A549 (cell line): ENCODE measurements at places on chromosomes 11 and 22. TPM values are rescaled to one million over a fixed set of nuclear protein-coding genes. Genes with fewer than 3 reads are reported as not detected.
A peak's percentile ranks its signal among the peaks of the same experiment; 100 is the strongest.

DNA sequence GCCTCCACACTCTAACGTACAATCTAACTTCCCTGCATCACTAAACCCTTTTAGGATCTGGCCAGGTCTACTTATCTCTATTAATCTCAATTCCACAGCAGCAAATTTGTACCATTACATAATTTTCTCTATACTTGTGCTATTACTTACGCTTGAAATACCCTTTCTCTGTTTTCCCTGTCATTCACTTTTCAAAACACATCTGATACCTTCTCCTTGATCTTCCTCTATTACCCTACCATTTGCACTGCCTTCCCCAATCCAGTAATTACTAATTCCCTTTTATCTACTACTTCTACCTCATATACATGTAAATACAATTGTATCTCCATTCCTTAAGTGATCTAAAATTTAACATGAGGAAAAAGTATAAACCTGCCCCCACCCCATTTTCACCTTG, 14.0 kb downstream of the CHORDC1 start:
- no peak for DNase-seq

- no peak for DNase-seq
These were observed 3.6 kb downstream of the POLDIP3 start for GRCh38 chr22:42611051-42611450.

GRCh38 chr22:39350757-39351688, 1.2 kb downstream of the SYNGR1 start:
- no peak for DNase-seq

- no peak for DNase-seq
These were observed 66.9 kb downstream of the APOL1 start for GRCh38 chr22:36319595-36320497.

DNA sequence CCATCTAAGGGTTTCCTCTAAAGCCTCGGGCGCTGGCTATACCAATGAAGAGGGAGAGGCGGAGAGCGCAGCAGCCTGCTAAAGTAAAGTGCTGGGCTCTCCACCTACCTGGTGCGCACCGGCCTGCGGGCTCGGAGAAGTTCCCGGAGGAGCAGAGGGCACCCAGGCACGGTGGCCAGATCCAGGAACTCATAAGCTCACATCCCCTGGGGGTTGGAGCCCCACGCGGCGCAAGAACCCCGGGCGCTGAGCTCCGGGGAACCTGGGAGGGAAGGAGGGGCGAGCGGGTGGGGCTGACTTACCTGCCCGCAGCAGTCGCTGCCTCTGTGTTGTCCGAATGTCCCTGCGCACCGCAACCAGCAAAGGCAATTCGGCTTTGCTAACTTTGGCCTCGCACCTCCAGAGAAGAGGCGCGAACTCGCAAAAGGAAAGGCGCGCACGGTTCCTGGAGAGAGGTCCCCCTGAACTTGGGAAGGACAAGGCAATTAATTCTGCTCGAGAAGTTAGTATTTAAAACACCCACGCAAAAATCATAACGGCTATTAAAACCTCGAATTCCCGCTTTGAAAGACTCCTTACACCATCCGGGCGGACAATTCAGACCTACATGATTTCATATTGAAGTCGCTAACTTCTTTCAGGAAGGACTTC, 127.6 kb upstream of the C11orf58 start:
- no peak for DNase-seq

DNA sequence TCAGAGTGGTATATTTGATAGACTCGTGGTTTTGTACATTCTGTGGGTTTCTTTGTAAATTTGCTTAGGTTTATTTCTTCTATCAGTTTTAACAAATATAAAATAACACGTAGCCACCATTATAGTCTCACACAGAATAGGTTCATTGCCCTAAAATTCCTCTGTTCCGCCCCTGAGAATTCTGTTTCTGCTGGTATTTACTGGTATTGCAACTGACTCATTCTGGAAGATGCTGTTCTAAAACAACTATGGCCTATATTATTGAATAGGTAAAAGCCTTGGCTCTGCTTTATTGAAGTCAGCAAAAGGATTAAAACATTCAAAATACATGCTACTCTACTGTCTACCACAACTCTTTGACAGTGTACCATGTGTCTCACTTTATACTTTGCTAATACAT, 119.1 kb upstream of the CHORDC1 start:
- DNase-seq: no peak

GRCh38 chr22:49693416-49693815, 134.3 kb downstream of the BRD1 start:
- DNase-seq: no peak

GRCh38 chr22:45585946-45586540, 83.4 kb downstream of the FBLN1 start:
- DNase-seq: no peak

- DNase-seq: no peak
These were observed 4.8 kb downstream of the TIMP3 start for GRCh38 chr22:32806296-32806695.

DNA sequence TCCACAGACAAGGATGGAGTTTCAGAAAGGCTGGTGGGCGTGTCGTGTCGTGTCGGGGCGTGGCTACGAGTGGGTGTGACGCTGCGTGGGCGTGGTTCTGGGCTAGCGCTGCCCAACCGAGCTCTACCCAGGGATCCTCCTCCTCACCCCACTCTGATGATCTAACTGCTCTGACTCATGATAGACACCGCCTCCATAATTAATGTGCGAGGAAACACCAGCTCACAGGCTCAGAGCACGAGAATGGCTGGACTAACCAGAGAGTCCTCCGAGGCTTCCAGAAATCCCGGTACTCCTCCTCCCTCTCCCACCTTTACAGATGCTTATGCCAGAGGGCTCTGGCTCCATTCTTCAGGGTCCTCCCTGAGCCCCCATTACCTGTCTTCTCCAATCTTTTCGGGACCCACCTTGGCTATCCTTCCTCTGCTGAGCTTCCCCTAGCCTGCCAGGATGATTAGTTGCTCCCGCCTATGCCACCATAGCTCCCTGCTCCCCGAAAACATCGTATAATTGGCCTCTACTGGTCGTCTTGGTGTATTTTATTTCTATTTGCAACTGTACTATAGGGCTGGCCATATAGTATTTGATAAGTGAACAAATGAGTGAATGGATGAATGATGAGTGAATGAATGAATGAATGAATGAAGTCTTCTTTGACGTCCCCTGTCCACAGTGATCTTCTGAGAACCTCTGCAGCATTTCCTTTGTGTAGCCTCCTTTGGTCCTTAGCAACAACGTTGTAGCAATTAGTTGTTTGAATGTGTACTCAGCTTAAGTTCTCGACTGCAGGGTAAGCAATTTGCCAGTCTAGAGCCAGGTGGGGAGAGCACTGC, 21.7 kb downstream of the TMPRSS13 start:
- DNase-seq: peak; percentile 83

DNA sequence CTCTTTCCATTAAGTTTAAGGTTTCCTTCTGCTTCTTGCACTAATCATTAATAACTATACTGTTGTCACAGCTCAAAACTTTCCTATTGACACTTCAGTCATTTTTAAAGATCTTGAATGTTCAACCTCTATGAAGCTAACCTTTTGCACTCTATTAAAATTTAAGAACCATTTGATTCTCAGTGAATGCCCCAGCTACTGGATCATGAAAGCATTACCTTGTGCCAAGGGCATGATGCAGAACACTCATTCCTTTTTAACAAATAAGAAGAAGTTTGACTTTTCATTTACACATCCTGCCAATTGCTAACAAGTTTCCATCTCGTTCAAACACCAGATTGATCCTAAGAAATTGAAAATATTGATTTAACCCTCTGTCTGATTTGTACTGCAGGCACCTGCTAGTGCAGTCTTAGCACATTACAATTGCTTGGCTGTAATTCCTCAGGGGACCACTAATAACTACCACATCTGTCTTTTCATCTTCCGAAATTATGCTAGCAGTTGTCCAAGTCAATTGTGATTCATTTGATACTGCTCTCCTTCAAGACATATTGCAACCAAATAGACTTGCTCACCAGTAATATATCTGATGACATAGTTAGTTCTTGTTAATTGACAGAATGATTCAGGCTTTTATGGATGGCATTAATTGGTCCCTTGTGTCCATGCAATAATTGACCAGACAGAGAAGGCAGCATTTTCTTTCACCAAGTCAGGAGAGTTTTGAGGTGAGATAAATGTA, 158.4 kb downstream of the TEAD1 start:
- DNase-seq: no peak

- DNase-seq: no peak
These were observed 3.7 kb downstream of the F2 start for GRCh38 chr11:46722566-46723358.

DNA sequence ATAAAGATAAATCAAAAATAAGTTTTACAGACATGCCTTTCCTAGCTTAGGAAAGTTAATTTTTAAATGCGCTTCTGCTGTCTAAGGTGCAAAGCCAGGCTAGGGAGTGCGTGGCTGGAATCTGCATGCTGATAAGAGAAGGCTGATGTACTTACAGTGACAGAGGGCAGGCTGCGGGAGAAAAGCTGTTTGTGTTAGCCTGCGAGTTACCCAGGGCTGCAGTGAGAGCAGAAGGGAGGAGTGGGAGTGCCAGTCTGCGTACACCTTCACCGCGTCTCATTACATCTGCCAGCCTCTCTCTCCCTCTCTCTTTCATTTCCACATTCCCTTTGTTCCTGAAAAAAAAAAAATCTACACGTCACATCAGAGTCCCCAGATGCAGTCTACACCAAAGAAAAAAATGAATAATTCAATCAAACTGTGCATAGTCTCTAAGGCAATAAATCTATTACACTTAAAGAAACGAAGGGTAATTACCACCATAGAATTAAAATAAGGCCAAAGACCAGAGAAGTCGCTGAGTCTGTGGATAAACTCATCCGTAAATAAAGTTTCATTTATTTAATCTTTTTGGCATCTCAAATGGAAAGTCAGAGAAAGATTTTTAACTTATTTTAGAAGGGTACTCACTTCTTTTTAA, 126.4 kb upstream of the C11orf58 start:
- no peak for DNase-seq

- no peak for DNase-seq
These were observed 67.5 kb downstream of the TEAD1 start for GRCh38 chr11:12741671-12742216.

DNA sequence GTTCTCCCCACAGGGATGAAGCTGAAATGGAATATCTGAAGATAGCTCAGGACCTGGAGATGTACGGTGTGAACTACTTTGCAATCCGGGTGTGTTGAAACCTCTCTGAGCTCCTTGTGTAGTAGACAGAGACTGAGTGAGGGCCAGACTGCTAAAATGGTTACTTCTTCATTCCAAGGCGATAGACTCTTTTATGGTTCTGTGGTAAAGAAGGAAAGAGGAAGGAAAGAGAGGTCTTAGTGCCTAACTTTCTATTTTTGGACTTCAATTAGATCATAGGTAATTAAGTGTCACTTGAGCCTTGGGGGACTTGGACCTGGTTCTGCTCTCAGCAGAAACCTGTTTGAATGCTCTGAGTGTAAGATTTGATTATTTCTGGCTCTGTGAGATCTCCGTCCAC, 54.7 kb downstream of the NF2 start:
- no peak for DNase-seq

DNA sequence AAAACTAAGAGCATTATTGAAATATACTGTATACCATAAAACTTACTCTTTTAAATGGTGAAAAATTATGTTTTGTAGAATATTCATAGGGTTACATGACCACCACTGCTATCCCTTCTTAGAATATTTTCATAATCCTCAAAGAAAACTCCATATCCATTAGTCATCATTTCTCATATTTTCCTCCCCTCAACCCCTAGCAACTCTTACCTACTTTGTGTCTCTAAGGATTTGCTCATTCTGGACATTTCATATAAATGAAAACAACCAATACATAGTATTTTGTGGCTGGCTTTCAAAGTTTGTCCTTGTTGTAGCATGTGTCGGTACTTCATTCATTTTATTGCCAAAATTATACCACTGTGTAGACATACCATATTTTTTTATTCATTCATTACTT, 863.8 kb downstream of the KCNA4 start:
- no peak for DNase-seq

DNA sequence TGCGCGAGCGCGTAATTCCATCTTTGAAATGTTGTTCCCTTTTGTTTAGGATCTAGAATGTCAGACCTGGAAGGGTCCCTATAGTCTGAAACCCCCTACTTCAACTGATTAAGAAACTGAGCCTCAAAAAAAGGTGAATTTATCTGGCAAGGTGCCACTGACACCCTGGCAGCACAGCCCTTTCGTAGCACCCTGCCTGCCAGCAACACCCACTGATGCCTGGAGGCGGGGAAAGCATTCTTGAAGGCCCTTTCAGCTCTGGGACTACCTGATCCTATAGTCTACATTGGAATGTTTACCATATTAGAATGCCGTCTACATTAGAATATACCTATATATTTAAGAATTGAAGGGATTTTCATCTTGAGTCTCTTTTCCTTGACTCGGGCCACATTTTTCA, 542.3 kb downstream of the BUD13 start:
- no peak for DNase-seq

DNA sequence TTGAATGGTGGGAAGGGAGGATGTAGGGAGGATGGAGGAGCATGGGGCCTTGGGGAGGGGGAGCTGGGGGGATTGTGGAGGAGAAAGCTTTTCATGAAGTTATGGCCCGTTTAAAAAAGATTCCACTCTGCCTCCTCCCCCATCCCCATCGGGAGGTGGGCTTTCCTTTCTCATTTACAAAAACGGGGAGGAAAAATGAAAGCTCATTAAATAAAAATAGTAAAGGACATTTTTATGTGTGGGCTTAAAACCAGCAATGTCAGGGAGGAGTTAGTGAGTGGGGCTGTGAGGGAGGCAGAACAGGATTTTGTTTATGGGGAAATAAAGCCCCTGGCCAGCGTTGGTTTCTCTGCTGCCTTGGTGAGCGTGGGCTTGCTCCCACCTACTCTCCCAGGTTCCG, 83.2 kb downstream of the ZBTB16 start:
- DNase-seq: no peak

- DNase-seq: peak; percentile 88
These were observed 734 bp downstream of the PPP1R14B start for GRCh38 chr11:64245797-64246620.

GRCh38 chr11:12717851-12718291, 43.6 kb downstream of the TEAD1 start:
- DNase-seq: no peak

- DNase-seq: peak; percentile 49
These were observed 19.2 kb downstream of the NPTXR start for GRCh38 chr22:38824585-38824984.

DNA sequence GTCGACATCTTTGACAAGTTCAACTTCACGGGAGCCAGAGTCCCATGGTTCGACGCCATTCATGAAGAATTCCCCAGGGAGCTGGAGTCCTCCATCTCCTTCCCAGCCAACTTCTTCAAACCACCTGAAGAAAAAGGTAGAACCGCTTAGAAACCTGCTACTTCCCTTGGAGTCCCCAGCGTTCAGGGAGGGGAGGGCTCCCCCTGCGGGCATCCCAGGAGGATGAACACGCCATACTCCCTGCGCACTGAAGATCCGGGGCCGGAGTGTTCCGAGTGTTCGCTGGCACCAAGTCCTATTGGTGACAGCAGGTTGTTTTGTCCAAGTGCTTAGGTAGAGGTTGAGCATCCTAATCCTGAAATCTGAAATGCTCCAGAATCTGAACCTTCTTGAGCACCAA, 51.7 kb upstream of the PRODH start:
- DNase-seq: peak; percentile 24

GRCh38 chr11:128548649-128549255, 38.6 kb downstream of the ETS1 start:
- DNase-seq: no peak

Gene RTN4RL2
- polyA plus RNA-seq: 23.7 to 27.4 TPM (median 25.8 TPM) in 3 replicates

Gene SLC3A2
- 906 to 1,102 TPM (median 1,007 TPM) in 3 replicates for polyA plus RNA-seq

Gene LRP4
- 5.0 to 6.4 TPM (median 5.4 TPM) in 3 replicates for polyA plus RNA-seq

Gene FJX1
- 14.5 to 17.9 TPM (median 15.6 TPM) in 3 replicates for polyA plus RNA-seq

Gene SPECC1L
- polyA plus RNA-seq: 14.8 to 15.4 TPM (median 15.2 TPM) in 3 replicates

Gene KCNQ1OT1
- polyA plus RNA-seq: 0.03 to 0.04 TPM (median 0.03 TPM) in 3 replicates

Gene CCDC88B
- 8.8 to 10.3 TPM (median 9.7 TPM) in 3 replicates for polyA plus RNA-seq

Gene RNF26
- polyA plus RNA-seq: 23.3 to 26.5 TPM (median 25.4 TPM) in 3 replicates

Gene EMID1
- 0.28 to 0.53 TPM (median 0.35 TPM) in 3 replicates for polyA plus RNA-seq

Gene GTF2H1
- 36.3 to 39.4 TPM (median 38.8 TPM) in 3 replicates for polyA plus RNA-seq
